ENCODE measurements at places on chromosomes 4 and X.

DNA sequence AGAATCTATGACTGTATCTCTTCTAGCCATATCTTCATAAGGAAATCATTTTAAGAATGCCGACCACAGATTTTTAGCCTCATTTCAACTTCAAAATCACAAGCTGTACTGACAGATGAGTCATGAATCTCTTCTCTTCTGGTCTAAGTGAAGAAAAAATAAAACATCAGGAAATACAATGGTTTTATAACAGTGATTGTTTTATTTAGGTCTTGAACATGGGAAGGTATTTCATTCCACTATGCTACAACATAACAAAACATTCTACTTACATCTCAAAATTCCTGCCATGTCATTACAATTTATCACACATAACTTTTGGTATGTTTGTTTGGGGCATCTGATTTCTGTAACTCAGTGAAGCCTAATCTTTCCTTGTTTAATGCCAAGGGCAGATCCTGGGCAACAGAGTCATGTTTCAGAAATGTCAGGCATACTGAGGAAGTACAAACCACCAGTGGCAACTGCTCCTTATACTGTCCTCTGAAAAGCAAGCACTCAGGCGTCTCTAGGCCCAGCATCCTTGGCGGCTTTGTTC is 325.0 kb downstream of the PDHA2 start:
- DNase-seq, result no peak

DNA sequence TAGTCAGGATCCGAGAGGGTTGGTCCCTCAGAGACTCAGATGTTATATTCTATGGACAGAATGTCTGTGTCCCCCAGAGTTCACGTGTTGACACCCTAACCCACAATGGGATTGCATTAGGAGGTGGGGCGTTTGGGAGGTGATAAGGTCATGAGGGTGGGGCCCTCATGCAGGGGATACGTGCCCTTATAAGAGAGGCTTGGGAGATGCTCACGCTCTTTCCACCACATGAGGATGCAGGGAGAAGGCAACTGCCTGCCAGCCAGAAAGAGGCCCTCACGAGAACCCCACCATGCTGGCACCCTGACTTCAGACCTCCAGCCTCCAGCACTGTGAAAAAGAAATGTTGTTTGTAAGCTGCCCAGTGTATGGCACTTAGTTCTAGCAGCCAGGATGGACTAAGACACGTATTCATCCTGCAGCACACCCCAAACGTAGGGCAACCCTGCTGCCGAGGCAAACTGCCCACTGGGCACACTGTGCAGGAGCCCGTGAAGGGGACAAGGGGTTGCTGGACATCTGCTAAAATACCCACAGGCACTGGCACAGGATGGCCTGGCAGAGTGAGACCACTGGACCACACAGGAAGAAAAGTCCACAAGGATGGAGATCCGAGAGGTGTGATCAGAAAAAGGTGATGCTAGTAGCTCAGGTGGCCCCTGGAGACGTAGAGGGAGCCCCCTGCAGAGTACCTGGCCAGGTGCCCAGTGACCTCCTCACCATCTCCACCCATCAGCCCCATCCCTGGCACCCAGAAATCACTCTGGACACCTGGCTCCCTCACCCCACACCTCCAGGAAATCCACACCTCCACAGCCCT is 62.7 kb downstream of the HTRA3 start:
- no peak for DNase-seq

DNA sequence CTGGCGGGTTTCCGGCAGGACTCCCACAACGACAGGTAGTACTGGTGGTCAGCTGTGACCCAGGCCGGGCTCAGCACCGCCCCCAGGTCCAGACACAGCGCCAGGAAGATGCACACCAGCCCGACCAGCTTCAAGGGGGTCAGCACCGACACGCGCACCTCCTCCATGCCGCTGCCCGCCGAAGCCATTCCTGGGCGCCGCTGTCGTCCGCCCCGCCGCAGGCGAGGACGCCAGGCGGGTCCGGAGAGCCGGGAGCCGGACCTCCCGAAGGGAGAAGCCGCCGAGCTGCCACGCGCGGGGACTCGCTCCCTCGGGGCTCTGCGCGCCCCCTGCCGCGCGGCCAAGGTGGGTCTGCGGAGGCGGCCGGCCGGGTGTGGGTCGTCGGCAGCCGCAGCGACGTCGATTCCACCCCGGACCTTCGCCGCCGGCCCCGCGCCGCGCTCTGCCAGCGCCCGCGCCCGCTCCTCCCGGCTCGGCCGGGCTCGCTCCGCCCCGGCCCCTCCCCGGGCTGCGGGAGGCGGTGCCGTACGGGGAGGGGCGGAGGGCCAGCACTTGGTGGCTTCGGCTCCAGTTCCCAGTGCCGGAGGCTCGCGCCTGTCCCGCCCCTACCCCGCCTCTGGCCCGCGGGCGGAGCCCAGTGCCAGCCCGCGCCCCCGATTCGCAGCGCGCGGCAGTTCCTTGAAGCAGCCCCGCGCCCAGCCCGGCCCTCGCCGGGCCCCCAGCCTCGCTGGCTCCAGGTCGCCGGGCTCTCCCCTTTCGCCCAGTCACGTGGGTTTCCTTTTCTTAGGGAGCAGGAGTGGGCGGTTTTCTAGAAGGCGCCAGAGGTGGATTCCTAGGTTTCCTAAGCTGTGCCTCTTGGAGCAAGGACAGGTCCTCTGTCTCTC is at the start of gene TMEM47:
TMEM47 (minus strand) TSS at position 444 of the 884 bp plus-strand sequence; CDS start at position 188, 256 bp downstream.
- DNase-seq, result peak; percentile 61

DNA sequence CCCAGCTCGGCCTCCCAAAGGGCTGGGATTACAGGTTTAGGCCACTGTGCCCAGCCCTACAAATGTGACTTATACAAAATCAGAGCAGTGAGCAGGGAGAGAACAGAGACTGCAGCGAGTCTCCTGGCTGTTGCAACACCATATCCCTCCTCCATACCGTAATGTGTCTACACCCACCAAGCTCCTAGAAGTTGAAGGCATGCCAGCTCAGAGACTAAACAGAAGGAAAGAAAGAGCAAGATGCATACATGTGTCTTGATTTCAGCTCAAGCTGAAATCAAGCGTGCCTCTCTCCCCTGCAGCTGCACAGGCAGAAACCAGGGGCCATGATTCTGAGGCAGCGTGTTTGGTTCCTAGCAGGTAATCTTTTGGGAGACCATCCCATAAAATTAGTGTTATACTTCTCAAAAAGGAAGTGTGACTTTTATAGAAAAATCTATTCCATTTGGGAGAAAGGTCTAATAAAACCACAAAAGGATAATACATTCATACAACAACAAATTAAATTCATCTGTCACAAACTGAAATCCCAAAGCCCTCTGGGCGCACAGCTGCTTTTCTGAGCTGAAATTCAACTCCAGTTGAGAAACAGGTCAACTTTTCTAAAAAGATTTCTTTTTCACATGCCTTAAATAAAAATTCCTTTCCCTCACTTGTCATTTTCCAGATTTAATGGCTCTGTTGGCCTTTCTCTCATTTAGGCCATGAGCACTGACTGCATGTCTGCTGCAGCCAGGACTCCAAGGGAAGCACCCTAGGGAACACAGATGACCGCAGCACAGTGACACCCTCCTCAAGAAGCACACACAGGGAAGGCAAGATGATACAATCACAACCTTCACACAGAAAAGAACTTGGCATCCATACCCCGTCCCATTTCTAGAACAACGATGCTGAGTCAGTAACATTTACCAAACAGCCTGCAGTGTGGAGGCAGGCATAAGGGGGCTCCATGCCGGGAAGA is 34.4 kb downstream of the AFAP1 start:
- DNase-seq, result peak; percentile 93

DNA sequence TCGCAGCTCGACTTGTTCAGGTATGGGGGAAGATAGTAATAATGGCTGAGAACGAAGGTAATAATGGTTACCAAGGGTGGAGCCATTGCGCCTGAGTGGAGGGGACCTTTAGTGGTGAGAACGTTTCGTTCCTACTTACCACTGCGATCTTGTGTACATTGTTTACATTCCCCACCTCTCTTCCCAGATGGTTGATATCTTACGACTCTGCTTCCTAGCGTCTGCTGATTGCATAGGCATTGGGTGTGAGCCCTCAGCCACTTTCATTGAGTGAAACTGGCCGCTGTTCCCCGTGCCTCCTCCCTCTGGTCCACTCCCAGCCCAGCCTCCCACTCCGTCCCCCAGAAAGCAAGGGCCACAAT is 850 bp downstream of the IGBP1 start:
- peak; percentile 17 for DNase-seq

DNA sequence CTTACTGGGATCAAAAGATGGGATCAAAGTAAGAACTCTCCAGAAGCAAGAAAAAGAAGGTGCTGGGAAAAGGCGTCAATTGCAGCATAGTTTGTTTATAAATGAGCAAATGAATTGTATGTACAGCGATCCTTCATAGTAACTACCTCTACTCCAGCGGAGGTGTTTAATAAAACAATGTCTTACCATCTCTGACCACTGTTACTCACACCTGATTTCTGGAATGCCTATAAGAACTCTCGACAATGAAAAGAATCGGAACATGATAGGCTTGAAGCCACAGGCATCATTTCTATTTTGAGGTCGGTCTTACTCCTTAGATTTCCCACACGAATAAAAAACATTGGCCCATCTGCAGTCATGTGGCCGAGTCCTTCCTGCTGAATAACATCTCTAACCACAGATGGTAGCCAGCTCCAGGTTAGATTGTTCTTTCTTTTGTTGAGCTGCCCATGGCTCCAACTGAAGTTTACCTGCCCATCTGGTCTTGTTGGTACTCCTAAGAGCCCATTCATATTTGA is 67.6 kb downstream of the CLDN34 start:
- no peak for DNase-seq

Data from foreskin fibroblast (primary cell).